ENCODE measurements at places on chromosomes 6 and 20. TPM values are rescaled to one million over a fixed set of nuclear protein-coding genes. Genes with fewer than 3 reads are reported as not detected.

DNA sequence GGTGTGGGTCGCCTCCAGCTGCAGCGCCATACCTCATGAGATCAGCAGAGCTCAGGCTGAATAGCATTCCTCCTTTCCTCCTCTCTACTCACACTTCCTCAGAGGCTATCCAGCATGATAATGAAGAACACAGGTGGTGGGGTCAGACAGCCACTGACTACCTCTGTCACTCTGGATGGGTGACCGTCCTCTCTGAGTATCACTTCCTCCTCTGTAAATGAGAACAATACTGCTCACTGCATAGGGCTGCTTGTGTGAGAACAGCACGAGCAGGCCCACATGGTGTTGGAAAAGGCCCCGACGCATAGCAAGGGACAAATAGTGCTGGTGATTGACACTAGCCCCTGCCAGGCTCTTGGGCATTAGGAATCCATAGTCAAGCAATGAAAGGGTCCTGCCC is 239.1 kb downstream of the PRKN start:
- DNase-seq, result no peak

DNA sequence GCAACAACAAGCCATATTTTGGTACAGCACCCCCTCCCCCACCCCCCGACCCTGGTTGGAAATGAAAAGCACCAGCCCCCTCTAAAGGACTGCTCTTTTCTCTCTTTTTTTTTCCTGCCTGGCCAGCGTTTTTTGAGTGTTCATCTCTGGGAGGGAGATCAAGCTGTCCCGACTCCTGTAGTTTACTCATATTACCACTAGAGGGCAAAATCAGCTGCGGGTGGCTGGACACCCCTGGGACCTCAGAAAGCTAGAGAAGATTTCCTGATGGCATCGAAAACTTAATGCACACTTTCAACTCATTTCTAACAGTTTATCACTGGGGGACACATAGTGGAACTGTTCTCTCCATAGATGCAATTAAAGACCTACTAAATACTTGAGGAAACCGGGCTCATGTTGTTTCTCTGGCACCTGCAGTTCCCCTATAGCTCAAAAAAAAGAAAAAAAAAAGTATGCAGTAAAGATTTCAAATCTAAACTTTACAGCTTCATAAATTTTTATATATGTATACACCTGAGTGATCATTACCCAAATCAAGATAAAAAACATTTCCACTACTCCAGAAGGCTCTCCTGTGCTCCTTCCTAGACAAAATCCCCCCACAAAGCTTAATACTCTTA is 24.4 kb downstream of the CNBD2 start:
- peak; percentile 85 for DNase-seq

- no peak for DNase-seq
Observed at GRCh38 chr6:39350723-39351505, 28.4 kb upstream of the KCNK16 start.

DNA sequence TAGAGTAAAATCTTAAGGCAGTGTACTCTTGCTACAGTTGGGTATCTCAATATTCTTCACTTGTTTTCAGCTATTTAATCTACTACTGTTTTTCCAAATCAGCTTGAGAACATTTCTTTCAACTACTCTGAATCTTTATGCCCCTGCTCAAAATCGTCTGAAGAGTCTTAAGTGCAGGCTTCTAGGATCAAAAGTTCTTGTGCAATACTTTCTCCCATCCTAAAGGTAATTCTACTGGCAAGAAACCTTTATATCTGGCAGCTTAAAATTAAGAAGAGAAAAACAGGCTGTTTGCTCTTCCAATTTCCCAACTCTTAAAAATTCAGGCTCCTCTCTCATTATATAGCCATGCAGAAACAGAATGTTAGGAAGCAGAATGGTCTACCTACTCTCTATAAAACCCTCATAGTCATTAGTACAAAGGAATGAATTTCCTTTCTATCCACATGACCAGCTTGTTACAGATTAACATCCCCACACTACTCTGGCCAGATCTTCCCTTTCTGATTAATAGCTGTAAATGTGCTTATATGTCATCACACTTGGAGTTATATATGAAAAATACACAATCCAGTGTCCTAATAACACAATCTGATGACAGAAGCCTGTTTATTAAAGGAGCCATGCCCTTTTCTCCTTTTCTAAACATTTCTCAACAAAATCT is 122.2 kb upstream of the FAM184A start:
- no peak for DNase-seq

GRCh38 chr6:130206479-130206878 is 16.3 kb downstream of the SAMD3 start:
- no peak for DNase-seq

DNA sequence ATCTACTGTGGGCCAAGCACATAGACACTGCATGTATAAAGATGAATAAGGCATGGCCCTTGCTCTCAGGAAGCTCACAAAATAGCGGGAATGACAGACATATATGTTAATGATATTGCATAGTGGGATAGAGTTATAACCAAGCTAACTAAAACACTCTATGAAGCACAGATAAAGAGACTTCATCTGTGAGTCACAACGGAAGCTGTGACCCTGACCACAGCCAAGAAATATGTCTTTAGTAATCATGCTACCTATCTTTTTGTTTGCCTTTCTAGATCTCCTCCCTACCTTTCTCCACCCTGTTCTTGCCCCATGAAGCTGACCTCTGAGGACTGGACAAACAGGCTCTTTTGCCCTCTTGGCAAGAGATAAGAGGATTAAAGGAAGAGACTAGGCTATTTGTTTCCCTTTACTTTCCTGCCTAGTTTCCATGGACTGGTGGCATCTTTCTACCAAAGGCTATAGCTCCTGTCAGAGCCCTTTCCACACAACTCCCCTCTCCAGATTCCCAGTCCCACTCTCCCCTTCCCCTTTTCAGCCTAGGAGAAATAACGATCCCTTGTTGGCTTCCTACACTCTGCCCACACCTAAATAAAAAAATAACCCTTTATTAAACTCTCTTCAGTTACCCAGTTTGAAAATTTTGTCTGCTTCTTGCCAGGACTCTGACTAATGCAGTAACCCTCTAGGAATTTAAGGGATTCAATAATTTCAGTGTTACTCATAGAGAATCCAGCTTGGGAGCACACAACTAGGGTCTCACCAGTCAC is 504.9 kb upstream of the MARCKS start:
- DNase-seq, result no peak

DNA sequence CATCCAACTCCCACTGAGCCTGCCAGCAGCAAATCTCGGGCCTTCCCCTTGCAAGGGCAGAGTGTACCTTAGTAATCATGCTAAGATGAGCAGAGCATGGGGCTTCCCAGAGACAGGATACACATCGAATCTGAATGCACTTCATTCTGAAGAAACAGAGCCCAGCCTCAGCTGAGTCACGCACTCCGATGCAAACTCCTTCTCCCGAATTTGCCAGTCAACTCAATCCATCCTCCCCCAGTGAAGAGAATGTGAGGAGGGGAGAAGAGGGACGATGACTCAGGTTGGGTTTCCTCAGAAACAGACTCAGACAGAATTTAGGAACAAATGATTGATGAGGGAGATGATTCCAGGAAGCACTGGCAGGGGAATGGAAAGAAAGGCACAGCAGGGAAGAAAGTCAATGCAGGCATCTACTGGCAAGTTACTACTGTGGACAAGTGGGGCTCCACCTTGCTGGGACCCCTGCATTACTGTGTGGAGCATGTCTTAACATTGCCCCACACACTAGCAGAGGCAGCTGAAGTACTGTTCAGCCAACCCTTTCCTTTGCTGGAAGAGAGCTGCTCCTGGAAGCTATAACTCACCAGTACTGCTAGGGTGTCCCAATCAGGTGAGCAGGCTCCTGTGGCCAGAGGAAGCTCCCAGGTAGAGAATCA is 251.6 kb downstream of the ADGB start:
- no peak for DNase-seq

DNA sequence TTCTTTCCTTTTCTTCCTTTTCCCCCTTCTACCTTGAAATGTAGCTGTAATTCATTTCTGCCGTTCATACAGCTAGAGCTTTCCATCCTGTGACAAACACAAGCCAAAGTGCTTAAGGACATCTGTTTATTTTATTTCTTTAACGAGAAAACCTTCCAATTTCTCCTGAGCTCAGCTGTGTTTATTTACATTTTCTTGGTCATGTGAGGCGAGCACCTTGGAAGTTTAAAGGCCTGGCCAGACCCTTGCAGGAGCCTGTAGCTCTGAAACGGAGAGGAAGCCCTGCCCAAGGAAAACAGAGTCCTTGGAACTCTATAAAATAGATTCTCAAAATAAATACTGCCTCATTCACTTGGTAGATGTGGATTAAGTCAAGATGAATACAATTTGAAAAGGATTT is 223.1 kb downstream of the EYA2 start:
- DNase-seq, result peak; percentile 88

DNA sequence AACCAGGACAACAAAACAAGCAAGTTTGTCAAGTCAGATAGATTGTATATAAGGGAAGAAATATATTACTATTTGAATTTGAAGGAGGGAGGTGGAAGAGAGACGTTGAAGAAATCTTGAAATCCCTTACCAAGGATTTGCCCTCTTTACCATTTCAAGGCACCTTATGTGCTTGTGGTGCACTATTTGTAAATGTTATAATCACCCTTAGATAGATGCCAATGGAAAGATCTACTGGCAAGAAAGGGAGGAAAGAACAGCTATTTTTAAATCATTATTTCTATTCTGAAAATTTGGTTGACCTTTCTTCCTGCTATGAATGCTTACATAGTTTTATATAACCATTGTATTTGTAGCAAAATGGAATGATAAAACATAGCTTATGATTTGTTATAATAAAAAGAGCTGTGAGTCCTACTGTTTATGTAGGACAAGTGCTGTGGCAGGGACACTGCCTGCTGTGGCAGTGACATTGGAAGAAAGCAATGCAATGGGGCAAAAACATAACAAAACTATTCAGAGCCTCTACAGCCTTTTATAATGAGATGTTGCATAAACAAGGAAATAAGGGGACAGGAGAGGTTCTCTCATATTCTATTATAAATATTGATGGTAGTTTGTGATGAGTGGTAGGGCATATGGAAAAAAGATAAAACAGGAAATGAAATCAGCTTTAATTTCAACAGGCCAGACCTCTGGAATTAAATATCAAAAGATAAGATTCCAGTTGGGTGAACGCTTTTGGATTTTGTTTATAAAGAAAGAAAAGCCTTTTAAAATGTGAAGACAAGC is 1145.2 kb upstream of the GJE1 start:
- DNase-seq, result no peak

- no peak for DNase-seq
Observed at GRCh38 chr6:34047913-34048867, 97.7 kb downstream of the GRM4 start.

- DNase-seq, result no peak
Observed at GRCh38 chr20:62727584-62728027, 19.0 kb downstream of the NTSR1 start.

- no peak for DNase-seq
Observed at GRCh38 chr6:12535586-12536314, 180.8 kb upstream of the PHACTR1 start.

- no peak for DNase-seq
Observed at GRCh38 chr6:106747139-106747538, 117.8 kb downstream of the QRSL1 start.

DNA sequence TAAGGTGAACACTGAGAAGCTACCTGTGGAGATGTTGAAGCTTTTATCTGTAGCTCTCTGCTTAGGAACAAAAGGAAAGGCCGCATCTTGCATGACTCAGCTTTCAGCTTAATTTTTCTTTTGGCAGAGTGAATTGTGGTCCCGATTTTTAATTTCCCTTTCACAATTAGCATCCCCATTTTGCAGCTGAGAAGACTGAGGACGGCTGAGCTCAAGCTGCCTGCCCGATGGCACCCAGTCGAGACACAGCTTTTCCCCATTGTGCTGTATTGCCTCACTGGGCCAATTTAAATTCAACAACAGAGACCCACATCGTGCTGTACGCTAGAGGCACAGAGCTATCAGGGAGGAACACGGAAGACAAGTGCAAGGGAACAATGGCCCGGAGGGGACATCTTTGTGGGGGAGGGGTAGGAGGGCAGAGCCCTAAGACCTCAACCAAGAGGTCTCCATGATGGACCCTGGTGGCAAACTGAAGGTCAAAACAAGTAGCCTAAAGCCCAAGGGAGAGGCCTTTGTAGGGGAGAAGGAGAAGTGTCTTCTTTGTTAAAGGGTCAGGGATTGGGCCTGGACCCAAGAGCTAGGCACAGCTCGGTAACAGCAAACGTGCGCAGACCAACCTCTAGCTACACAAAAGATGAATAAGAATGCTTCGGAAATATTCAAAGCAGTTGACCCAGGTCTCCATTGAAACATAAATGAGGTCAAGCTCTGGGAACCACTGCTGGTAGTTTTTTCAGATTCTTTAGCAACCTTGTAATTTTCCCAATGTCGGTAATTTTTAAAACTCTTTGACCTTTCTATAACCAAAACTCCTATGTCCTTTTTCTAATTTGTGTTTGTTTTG is 13.3 kb upstream of the QKI start:
- DNase-seq, result no peak

DNA sequence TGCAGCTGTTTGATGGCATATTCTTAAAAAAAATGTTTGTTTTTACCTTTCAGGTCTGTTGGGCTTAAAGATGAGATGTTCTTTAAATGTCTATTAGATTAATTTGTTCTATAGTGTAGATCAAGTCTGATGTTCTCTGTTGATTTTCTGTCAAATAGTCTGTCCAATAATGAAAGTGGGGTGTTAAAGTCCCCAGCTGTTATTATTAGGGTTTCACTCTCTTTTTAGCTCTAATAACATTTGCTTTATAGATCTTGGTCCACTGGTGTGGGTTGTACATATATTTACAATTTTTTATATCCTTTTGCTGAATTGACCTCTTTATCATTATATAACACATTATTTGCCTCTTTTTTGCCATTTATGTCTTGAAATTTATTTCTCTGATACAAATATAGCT is 11.0 kb upstream of the ZNF337 start:
- DNase-seq, result no peak

COL19A1 gene
- total RNA-seq, result 26.4 TPM

CTAGE9 gene
- total RNA-seq, result not detected

POPDC3 gene
- 70.0 TPM for total RNA-seq

TINAG gene
- total RNA-seq, result not detected

PNRC1 gene
- 165 TPM for total RNA-seq

PROCR gene
- total RNA-seq, result 15.3 TPM

NQO2 gene
- 7.1 TPM for total RNA-seq

CGA gene
- 1.9 TPM for total RNA-seq

COL21A1 gene
- total RNA-seq, result 95.0 TPM

SLC22A7 gene
- total RNA-seq, result not detected

BNIP5 gene
- not detected for total RNA-seq

Measured in tongue (tissue), 3 donors.